ENCODE measurements at places on chromosomes 6 and 20. TPM values are rescaled to one million over a fixed set of nuclear protein-coding genes. Genes with fewer than 3 reads are reported as not detected.

OR2H2 gene
- total RNA-seq = not detected

FAM229B gene
- 6.3 TPM for total RNA-seq

EZR gene
- 21.4 TPM for total RNA-seq

ADA gene
- total RNA-seq = 3.7 TPM

DDX43 gene
- not detected for total RNA-seq

MMP24 gene
- under 0.01 TPM for total RNA-seq

Measured in skeletal muscle tissue (tissue), 5 donors.